ENCODE measurements at places on chromosomes 7 and 10.

GRCh38 chr7:79668292-79668691 is 214.8 kb upstream of the MAGI2 start:
- DNase-seq = no peak

- peak; percentile 60 for DNase-seq
Observed at GRCh38 chr10:27783660-27784059, 38.0 kb upstream of the MKX start.

GRCh38 chr7:24665564-24666294 is 91.5 kb downstream of the GSDME start:
- DNase-seq = peak; percentile 61

- no peak for DNase-seq
Observed at GRCh38 chr10:32169556-32169955, 113.3 kb upstream of the KIF5B start.

DNA sequence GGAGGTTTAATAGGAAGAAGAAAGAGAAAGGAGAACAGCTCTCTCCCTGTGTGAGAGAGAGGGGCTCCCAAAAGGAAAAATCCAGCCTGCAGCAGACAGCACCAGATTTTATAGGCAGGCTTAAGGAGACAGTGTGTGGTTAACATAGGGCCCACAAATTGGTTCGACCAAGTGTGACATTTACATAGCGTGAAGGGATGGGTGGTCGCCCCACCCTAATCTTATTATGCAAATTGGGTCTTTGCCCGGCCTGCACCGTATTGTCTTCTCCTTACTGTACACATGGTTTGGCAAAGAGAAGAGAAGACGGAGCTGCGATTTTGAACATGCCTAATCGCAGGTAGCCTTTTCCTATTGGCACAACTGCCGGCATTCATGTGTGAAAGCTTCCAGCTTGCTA is 756.3 kb downstream of the NXPH1 start:
- DNase-seq = no peak

GRCh38 chr7:75866489-75867389 is 12.1 kb upstream of the RHBDD2 start:
- peak; percentile 74 for DNase-seq

DNA sequence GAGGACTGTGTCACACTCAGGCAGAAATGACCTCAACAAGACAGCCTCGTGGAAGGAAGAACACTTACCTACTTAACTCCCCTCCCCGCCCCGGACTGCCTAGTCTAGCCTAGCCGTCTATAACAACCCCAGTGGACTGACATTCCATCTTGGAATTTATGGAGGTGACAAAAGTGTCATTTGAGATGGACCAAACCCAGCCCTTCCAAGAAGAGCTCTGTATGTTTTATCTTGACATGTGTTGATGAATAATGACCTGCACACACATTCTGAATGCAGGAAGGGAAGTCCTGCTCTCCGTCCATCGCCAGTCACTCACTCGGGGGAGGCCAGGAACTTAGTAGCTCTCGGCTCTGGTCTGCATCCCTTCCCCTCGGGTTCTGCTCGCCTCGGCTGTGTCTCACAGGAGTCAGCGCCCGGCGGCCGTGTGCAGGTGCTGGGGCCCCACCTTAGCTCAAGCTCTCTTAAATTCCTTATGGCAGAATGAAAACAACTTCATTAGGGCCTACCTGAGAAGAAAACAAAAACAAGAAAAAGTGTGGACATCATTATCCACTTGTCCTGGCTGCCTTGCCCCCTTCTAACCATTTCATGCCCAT is 140.9 kb upstream of the NPS start:
- no peak for DNase-seq

- DNase-seq = no peak
Observed at GRCh38 chr10:104904753-104905323, 263.7 kb downstream of the SORCS3 start.

- DNase-seq = no peak
Observed at GRCh38 chr7:132106491-132106890, 469.8 kb downstream of the PLXNA4 start.

DNA sequence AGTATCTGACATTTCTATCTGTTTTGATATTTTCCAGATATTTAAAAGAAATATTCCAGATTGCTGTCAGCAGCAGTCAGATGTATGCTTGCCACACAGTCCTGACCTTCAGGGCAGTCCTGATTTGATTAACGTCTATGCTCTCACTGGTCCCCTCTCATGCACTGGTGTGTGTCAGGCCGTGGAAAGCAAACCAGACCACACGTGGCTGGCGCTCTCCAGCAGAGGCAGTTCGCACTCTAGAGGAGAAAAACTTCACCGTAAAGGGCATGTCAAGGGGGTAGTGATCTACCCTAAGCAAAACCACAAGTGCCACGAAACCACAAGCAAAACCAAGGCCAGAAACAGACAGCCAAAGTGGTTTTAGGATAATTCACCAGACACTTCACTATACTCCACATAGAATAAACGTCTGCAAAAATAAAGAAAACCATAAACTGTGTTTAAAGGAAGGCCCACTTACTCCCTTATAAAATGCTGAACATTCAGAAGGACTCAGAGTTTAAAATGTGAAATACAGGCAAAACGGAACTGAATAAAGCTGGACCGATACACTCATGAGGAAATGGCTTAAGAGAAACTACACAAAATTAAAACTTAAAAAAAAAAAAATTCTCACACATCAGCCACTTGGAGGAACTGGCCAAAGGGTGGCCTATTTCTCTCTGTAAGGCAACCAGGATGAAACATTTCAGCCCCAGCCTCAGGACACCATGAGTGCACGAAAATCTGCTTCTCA is 26.4 kb downstream of the PARP12 start:
- no peak for DNase-seq

GRCh38 chr7:70787771-70788170 is 344.2 kb upstream of the GALNT17 start:
- no peak for DNase-seq

GRCh38 chr10:15748126-15748525 is 28.4 kb upstream of the ITGA8 start:
- DNase-seq = no peak

DNA sequence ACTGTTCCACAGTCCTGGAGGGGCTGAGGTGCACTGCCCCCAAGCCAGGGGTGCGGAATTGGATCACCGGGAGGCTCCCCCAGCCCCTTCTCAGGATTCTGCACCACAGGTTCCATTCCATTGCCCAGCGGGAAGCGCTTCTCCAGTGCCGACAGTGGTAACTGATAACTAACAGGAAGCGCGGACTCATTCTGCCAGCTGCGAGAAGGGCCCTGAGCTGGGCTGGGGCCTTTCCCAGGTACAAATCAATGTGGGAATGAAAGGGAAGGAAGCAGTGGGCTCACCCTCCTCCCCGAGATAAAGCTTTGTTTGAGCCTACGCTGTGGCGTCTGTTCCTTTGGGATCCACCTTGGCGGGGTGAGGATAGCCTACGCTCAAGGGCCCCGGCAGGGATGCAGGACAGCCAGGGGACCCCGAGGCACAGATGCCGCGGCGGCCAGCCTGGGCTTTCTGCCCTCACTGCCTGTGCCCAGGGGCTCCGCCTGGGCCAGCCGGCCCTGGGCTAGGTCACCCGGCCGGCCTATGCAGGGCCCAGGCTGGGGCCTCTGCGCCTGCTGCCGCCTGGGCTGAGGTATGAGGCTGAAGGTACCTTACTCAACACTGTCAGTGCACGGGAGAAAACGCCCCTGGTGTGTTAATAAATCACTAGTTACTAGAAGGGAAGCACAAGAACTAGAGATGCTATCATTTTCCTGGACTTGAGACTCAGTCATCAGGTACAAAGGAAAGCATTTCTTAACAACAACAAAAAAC is 39.4 kb downstream of the EN2 start:
- no peak for DNase-seq
